ENCODE measurements at places on chromosomes 12 and 14.

DNA sequence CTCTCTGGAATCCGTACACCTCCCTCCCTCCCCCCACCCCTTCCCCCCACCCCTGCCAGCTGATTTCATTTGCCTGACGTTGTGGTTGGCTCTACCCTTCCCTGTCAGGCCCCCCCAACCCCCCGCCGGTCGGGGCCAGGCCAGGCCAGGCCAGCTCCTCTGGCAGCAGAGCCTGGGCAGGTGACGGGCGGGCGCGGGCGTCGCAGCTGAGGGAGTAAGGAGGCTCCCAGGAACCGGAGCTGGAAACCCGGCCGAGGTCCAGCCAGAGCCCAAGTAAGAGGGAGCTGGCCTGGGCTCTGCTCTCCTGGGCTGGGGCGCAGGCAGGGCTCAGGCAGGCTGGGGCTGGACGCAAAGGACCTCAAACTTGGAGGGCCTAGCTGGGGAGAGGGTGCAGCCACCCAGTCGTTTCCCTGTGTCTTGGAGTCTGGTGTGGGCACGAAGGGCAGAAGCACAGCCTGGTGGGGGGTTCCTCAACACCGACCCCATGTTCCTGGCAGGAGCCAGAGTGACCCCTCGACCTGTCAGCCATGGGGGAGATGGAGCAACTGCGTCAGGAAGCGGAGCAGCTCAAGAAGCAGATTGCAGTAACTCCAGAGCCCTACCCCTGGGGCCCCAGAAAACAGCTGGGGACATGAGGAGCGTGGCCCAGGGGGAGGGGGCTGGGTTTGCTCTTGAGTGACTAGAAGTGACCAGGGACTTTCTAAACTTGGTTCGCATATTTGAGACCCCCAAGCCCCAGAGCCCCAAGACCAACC is at the start of gene GNB3:
TSS of gene GNB3 (plus strand) at position 165 of the 755 bp plus-strand sequence. CDS start at position 528, 363 bp downstream.
- DNase-seq = no peak

DNA sequence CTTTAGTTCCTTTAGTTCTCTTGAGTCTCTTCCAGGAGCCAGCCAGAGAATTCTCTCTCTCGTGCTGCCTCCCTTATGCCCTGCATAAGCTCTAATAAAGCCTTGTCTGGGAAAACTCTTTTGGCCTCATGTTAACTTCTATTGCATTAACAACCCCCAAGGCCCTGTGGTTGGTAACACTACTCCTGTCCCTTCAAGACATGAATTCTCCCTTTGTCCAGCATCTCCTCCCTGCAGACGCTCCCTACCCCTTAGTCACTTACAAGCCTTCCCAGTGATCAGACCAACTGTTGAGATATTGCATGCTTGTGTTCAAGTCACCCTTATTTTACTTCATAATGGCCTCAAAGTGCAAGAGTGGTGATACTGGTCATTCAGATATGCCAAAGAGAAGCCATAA is 12.1 kb downstream of the LTBR start:
- DNase-seq = no peak

GRCh38 chr14:104420990-104421389 is 158.6 kb upstream of the C14orf180 start:
- no peak for DNase-seq

GRCh38 chr14:77681196-77682157 is 26.3 kb downstream of the ALKBH1 start:
- DNase-seq = no peak

GRCh38 chr12:25434515-25434914 is 118.6 kb downstream of the LMNTD1 start:
- DNase-seq = no peak

Data from RCC 7860 (cell line).